Stimulated activated CD8-positive, alpha-beta memory T cell treated with anti-CD3 and anti-CD28 coated beads, Interleukin-2, amount 100 ng/mL, for 1 hour (primary cell): ENCODE measurements at places on chromosomes 7 and 10.

DNA sequence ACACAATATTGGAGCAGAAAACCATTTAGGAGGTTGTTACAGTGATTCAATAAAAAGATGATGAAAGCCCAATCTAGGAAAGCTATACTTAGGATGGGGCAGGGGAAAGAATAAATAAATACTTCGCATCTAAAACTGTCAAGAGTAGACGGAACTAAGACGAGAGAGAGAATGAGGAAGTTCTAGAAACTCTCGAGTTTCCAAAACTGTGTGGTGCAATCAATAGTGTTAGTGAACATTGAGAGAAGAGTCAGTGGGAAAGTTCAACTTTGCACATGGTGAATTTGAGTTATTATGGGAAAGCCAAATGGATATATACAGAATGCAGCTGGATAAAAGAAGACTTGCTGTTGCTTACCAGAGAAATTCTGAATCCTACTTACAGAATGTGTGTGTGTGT, 133.8 kb upstream of the MEOX2 start:
- no peak for DNase-seq

- no peak for DNase-seq
Observed at GRCh38 chr10:60816628-60817397, 38.5 kb downstream of the CDK1 start.

- DNase-seq: no peak
Observed at GRCh38 chr7:73647725-73648592, 19.7 kb upstream of the VPS37D start.

- DNase-seq: no peak
Observed at GRCh38 chr7:17022920-17023319, 141.1 kb upstream of the AGR3 start.

GRCh38 chr10:49645871-49646870, 32.3 kb downstream of the CHAT start:
- DNase-seq: no peak

DNA sequence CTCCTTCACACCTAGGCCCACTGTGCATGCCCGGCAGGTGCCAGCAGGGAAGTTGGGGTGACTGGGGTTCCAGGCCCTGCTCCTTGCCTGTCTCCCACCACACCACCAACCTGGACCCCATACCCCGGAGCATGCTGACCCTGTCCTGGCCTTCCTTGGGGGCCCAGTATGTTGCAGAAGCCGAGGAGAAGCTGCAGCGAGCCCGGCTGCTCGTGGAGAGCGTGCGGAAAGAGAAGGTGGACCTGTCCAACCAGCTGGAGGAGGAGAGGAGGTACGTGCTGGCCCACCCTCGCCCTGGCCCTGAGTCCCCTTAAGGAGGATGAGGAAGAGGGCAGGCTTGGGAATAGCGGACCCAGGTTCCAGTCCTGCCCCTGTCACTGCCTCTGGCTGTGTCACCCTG, 70.8 kb downstream of the CLIP2 start:
- no peak for DNase-seq

DNA sequence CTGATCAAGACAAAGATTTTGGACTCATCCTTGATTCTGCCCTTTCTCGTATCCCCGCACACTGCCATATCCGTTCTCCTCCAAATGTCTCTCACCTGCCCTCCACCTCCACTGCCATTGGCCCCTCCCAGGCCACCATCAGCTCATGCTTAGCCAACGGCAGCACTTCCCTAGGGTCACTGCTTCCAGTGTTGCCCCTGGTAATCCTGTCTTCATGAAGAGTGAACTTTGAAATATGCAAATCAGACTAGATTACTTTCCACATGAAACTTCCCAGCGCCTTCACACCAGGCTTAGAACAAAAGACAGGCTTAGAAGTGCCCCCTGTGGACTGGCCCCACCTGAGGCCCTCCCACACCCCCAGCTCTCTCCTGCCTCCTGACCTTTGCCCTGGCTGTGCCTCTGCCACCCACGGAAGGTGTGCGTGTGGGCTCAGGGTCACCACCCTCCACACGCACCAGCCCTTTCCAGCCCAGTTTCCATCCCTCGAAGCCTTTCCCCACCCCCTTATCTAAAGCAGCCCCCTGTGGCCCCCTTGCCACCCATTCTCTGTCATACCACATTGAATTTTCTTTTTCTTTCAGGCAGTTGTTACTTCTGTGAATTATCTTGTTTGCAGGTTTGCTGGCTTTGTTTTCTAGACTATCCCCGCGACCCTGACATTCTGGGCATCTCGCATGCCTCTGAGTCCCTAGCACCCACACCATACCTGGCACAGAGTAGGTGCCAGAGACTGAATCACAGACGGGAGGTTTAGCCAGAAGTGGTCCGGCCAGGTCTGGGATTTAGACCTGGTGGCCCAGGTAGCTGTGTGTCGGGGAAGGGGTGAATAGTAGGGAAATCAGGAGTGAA, 26.8 kb upstream of the C10orf53 start:
- no peak for DNase-seq

- DNase-seq: no peak
Observed at GRCh38 chr7:25968205-25968993, 183.6 kb upstream of the NFE2L3 start.

- DNase-seq: no peak
Observed at GRCh38 chr10:68828833-68829232, 1.5 kb downstream of the STOX1 start.

DNA sequence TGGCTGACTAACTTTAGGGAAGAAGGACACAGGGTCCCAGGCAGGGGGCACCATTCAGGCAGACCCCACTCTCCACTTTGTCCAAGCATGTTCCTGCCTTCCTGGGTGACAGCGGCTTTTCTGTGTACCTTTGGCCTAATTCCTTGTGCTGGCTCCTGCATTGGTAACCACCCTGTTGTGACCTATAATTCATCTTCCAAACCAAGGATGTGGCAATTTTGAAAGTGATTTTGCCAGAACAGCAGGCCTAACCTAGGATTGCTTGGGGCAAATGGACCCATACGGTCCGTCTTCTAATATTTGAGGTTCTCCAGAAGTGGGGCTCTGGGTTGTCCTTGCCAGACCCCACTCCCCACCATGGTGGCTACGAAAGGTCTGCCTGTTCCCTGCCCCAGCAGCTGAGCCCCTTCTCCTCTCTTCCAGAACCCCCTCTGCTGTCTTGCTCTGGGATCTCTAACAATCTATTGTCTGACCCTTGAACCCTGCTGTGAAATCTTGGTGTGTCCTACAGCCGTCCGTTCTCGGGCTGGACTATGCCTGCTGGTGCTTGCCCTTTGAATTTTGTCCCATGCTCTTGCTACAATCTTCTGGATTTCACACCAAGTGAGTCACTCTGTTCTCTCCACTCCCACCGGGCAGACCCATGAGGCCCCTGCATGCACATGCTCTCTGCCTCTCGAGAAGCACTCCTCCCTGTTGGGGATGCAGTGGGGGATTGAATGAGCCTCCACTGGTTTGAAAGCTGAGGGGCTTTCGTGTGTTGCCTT, 316.0 kb downstream of the CXCL12 start:
- DNase-seq: no peak

- no peak for DNase-seq
Observed at GRCh38 chr7:25994433-25994994, 157.5 kb upstream of the NFE2L3 start.

DNA sequence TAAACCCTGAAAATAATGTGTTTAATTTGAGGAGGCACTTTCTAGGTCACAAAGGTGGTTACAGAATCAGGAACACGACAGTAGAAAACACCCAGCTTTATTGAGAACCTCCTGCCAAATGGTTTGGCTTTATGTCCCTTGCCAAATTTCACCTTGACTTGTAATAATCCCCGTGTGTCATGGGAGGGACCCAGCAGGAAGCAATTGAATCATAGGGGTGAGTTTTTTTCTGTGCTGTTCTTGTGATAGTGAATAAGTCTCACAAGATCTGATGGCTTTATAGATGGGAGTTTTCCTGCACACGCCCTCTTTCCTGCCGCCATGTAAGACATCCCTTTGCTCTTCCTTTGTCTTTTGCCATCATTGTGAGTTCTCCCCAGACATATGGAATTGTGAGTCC, 193.8 kb upstream of the KLF6 start:
- DNase-seq: no peak

DNA sequence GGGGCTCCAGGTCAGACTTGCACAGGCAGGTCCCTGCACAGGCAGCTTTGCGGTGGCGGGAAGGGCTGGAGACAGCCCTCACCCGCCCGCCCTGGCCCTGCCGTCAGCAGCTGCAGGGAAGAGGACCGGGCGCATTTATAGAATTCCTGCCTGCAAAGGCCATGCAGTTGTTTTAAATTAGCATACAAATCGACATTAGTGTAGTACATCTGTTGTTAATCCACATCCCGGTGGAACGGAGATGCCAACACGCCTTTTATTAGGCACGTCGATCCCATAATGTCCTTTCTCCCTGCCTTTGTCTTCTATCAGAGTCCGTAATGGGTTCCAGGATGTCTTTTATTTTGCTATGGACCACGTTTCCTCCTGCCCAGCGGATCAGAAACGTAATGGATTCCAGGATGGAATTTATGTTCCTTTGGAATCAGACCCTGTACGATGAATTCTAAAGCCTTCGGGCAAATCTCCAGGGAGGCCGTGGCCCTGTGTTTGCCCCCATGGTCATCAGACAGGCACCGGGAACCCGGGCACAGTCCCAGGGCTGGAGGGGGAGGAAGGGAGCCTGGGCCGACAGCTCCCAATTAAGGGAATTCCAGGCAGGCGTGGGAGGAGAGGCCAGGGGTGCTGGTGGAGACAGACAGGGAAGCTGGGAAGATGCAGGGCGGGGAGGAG, 123.9 kb downstream of the COL26A1 start:
- no peak for DNase-seq

GRCh38 chr7:116669769-116670168, 2.2 kb upstream of the MET start:
- DNase-seq: no peak

DNA sequence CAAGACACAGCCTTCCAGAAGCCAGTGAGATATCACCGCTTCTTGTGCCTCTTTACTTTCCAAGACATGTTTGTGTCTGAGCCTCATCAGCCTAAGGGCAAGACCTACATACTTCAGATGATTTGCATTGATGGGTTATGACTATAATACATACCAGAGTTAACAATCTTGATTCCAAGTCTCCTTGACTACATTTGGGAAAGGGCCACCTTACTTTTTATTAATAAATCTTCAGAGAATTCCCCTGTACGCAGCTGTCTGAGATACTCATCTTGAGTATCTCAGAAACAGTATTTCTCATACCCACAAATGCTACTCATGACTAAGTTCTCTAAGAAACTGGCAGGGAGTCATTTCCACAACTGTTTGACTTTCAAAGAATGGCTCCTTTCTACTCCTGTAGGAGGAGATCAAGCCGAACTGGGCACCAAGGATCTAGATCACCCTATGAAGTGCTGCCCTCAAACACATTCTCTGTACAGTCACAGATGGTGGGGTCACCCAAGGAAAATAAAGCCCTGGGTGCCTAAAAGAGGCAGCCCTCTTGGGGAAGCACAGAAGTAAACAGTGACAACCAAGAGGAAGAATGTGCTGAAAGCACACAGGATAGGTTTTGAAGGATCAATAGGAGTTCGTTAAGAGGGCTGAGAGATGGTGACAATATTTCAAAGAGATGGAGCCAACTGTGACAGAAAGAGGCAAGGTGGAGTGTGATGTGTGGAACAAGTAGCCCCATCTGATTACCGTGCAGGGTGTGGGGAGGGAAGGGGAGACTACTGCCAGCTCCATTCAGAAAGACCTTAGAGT, 138.9 kb downstream of the JAZF1 start:
- DNase-seq: no peak

DNA sequence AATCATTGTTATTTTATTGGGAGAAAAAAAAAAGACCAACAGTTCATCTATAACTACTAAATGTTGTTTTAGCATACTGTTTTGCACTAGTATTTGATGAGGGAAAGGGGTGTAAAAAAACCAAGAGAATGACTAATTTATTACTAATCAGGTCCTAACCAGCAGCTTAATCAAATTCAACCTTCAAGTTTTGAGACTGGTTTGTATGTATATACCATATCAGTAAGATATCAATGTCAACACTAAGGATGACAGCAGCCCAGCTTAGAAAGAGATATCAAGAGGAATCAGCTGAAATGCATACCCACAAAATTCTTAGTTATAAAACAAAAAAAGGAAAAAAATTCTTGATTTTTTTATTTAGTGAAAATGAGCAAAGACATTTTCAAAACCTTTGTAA, 122.6 kb downstream of the KMT2C start:
- DNase-seq: no peak

- no peak for DNase-seq
Observed at GRCh38 chr7:67348171-67348570, 351.5 kb downstream of the TYW1 start.

GRCh38 chr7:28806841-28807240, 151.3 kb downstream of the TRIL start:
- no peak for DNase-seq

GRCh38 chr10:77188521-77188920, 449.1 kb downstream of the KCNMA1 start:
- DNase-seq: no peak

GRCh38 chr10:79241990-79242619, 105.2 kb upstream of the PPIF start:
- DNase-seq: no peak

DNA sequence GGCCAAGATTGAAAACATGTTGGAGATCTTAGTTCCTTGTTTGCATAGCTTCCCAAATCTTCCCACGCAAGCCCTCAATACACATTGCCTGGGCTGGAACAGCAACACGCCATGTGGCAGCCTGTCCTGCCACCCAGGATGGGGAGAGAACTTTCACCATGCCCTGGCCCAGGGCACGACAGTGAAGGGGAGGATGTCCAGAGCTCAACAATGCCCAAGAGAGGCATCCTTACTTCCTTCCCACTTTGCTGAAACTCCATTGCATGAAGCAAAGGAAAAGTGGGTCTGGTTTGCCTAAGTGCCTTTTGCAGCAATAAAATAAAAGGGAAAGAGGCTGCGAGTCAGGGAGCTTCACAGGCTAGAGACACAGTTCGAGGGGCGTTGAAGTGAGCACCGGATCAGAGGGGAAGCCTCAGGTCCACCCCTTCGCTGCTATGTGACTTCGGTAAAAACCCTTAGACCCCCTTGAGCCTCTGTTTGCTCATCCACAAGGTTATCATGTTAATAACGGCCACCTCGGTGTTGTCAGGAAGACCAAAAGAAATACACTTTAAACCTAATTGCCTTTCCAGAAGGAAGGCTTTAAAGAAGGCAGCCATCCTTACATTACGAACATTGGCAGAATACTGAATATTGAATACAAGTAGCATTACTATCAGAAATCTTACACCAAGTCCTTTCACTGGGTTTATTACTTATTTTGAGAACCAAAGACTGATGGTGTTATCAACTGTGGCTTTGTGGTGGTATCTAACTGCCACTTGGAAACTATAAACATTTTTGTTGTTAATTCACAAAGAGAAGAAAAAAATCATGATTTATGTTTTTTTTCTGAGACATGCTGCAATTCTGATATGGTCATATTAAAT, 133.3 kb downstream of the ICA1 start:
- DNase-seq: no peak

GRCh38 chr7:130891254-130892094, 157.5 kb upstream of the KLF14 start:
- DNase-seq: no peak

GRCh38 chr10:51367127-51367526, 292.8 kb downstream of the PRKG1 start:
- DNase-seq: no peak

DNA sequence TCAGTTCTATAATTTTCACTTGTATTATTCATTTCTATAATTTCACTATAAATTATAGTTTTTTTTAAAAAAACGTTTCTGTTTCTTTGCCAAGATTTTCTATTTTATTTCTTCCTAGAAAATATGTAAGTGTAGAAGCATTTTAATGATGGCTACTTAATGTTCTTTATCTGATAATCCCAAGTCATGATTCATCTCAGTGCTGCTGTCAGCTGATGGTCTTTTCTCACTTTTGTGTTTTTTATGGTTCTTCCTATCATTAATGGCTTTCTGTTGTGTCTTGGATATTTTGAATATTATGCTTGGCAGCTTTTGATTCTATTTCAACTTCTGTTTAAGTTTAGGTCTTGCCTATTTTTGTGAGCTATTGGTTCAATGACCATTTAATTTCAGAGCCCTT, 268.6 kb downstream of the BAMBI start:
- no peak for DNase-seq
